ENCODE measurements at places on chromosomes 1 and 21. TPM values are rescaled to one million over a fixed set of nuclear protein-coding genes. Genes with fewer than 3 reads are reported as not detected.

- H3K4me1 ChIP-seq: no peaks in the 10 kb centered on the region
- H3K4me3 ChIP-seq: peak overlapping the region; percentile 18
- H3K27ac ChIP-seq: no peak overlapping the region
- H3K27me3 ChIP-seq: no peaks in the 10 kb centered on the region
- H3K36me3 ChIP-seq: no peaks in the 10 kb centered on the region
Observed at GRCh38 chr1:146035048-146035423, 13.5 kb upstream of the HJV start.

DNA sequence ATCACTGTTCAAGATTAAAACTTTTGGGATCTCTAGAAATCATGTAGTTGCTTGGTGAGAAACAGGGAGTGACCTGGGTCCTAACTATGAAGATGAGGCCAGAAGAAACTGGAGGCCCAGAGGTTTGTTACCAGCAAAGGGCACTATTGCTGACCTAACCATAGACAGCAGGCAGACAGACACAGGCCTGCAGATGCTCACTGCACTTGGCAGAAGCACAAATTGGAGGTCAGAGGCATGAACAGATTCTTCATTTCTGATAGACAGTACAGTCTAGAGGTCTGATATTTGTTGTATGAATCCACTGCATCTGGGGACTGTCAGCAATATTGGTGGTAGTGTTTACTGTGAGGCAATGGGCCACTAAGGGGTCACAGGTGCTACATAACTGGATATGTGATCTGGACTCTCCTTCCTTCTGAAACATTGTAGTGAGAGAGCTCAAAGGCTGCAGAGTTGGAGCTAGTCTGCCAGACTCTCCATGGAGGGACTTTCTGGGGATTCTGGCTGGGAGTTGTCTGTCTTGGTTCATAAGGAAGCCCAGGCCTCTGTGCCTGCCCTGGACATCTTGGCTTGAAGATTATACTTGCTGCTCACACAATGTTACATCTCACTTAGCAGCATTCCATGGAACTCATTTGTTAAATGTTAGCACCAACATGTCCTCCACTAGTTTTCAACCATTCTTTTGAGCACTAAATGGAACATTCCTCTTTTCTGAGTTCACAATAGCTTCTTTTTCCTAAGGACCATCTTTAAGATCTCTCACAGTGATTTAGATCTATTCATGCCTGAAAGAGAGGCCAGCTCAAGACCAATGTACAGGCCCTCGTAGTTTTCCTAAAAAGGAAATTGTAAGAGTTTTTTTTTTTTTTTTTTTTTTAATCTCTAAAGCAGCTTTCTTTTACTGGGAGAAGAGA, 26.9 kb upstream of the CCN1 start:
- no peak overlapping the region for H3K4me3 ChIP-seq
- H3K36me3 ChIP-seq: peaks cover 1% of the 10 kb centered on the region
- peaks cover 30% of the 10 kb centered on the region for H3K4me1 ChIP-seq
- peak; percentile 25 for DNase-seq

DNA sequence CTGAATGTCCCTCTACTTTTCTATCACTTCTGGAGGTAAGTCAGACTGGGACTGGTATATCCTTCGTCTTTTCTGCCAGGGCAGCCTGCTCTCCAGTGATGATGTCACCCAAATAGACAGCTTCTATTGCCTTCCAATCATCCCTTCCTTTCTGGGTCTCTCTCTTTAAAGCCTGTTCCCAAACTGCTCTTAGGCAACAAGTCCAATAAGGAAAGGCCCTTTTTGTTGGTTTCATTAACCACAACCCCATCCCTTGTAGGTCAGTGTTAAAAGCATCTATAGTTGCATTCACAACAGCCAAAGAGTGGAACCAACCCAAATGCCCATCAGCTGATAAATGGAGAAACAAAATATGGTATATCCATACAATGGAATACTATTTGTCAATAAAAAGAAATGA, 114.4 kb downstream of the CNIH3 start:
- H3K4me3 ChIP-seq: no peak overlapping the region
- H3K4me1 ChIP-seq: peaks cover 16% of the 10 kb centered on the region
- H3K27me3 ChIP-seq: no peaks in the 10 kb centered on the region
- H3K27ac ChIP-seq: no peak overlapping the region

DNA sequence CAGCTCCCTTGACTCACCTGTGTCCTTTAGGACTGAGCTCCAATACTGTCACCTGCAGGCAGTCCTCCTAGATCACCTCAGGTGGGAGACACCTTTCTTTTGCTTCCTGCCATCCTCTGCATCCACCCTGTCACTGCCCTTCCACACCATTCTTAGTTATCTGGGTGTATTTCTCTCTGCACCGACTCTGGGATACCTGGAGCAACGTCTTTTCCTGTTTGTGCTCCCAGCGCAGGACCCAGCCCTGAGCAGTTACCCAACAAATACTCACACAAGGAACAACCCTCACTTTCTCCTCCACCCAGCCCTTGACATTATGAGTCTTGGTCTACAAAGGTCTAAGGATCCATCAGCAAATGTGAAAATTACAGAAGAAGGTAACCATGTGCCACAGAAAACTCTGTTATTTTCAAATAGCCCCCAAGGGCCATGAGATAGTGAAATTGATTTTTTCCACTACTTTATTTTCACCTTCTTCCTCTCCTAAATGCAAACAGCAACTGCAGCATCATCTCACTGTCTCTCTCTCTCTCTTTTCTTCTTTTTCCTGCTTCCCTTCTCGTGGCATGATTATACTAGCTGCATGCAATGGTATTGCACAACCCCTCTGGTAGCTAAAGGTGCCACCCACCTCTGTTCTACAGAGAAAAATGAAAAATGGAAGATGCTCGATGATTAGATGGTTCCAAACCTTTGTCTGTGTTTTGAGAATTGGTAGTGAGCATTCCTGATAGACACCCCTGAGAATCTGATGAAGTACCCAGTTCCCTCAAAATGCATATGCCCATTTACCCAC, 89.0 kb downstream of the MIS18A start:
- peaks cover 6% of the 10 kb centered on the region for H3K27me3 ChIP-seq
- no peak overlapping the region for H3K4me3 ChIP-seq
- DNase-seq: no peak
- no peaks in the 10 kb centered on the region for H3K36me3 ChIP-seq
- no peak overlapping the region for H3K27ac ChIP-seq

Gene DOCK7
- polyA plus RNA-seq: 31.9 TPM

DNA sequence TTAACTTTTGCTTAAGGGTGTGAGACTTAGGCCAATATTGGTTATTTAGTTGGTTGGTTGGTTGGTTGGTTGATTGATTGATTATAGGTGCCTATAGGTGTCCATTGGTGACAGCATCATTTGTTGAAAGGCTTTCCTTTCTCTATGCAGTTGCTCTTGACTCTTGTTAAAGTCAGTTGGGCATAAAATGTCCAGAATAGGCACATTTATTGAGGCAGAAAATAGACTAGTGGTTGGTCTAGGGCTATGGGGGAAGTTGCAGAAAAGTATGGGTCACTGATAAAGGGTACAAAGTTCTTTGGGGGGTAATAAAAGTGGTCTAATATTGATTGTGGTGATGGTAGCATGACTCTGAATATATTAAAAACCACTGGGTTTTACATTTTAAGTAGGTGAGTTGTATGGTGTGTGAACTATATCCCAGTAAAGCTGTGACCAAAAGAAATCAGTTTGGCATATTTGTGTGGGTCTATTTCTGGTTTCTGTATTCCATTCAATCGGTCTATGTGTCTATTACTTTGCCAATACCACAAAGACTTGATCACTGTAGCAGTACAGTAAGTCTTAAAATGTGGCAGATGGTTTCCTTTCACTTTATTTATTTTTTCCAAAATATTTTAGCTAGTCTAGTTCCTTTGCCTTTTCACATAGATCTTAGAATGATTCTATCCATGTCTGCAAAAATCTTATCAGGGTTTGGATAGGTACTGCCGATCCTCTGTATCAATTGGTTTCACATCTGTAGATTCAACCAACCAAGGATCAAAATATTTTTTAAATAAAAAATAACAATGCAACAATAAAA, 63.0 kb downstream of the ATP1A1 start:
- peaks cover 3% of the 10 kb centered on the region for H3K4me1 ChIP-seq
- no peak overlapping the region for H3K27ac ChIP-seq
- peaks cover 4% of the 10 kb centered on the region for H3K27me3 ChIP-seq
- H3K4me3 ChIP-seq: no peak overlapping the region

Gene GUCA2A
- polyA plus RNA-seq: not detected

DNA sequence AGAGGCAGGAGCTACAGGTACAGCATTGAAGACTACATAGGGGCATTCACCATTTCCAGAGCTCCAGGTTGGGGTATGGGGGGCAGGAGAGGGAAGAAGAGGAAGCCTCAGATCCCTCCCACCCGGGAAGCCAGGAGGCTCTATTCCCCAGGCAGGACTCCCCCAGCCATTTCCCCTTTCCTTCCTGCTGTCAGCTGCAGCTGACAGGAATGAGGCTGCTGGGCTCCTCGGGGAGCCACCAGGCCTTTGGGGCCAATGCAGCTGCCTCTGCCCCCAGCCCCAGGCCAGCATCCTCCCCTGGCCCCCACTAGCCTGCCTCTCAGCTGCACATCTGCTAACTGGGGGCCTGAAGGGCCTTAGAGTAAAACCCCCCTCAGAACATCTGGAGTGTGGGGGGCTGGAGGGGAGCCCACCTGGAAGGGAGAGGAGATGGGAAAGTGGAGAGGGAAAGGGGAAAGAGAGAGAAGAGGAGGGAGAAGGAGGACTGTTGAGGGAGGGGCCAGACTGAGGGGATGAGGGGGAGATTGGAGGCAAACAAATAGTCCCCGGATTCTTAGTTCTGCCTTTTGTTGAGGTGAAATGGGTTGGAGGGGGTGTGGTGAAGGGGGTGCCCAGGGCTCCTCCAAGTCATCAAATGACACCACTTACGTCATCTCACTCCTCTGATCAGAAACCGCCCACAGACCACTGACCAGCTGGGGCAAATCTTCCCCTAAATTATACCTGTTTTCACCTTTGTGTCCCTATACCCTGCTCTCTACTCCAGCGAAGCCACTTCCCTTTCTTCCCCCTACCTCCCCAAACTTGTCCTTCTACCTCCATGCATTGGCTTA, 58.0 kb downstream of the LGR6 start:
- H3K36me3 ChIP-seq: no peaks in the 10 kb centered on the region
- DNase-seq: no peak
- H3K4me1 ChIP-seq: peaks cover 10% of the 10 kb centered on the region
- H3K27ac ChIP-seq: no peak overlapping the region
